BJ (cell line): ENCODE measurements at places on chromosomes 16 and 17.

DNA sequence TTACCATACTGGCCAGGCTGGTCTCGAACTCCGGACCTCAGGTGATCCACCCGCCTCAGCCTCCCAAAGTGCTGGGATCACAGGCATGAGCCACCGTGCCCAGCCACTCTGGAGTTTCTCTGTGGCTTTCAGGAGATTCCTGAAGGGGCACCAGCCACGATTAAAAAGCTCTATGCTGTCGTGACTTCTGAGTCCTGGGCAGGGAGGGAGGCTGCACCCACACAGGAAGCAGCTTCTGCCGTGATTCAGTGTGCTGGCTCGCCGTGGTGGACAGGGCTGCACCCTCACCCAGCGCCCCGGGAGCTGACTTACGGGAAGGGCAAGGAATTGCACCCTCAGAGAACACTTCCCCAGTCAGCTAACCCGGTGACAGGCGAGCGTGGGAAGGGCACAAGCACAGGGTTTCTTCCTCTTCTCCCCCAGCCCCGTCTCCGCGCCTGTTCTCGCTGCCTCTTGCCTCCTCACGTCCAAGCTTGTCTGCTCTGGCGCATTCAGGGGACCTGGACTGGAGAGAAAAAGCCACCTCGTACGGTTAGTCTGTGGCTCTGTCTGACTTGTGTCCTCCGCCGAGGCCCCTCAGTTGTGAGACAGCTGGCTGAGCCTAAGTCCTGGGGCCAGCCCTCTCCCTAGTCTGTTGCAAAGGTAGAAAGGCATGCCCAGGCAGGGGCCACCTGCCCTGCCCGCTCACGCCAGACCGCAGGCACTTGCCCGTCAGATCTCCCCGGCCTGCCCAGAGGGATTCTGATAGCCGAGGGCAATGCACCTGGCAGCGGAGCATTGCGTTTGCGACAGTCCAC, 145.0 kb downstream of the SEC14L1 start:
- peak; percentile 41 for DNase-seq

- no peak for DNase-seq
Observed at GRCh38 chr17:2058586-2059546, 4.0 kb downstream of the HIC1 start.

GRCh38 chr17:12667299-12667958, 1.7 kb downstream of the MYOCD start:
- DNase-seq = no peak

- no peak for DNase-seq
Observed at GRCh38 chr17:70225276-70225675, 55.9 kb downstream of the KCNJ2 start.

DNA sequence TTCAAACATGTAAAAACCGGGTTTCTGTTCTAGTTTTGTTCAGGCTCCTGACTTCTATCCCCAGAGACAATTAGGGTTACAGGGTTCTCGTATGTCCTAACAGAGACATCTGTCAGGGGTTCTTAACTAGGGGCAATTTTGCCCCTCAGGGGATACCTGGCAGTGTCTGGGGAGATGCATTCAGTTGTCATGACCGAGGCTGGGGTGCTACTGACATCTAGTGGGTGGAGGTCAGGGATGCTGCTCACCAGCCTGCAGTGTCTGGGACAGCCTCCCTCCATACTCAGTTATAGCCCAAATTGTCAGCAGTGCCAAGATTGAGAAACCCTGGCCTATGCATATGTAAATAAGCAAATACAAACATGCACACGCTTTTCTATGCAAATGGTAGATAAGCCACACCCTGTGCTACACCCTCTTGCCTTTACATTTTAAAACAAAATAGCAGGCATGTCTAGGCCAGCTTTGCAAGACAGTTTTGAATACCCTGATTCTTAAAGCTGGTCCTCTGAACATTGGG, 37.4 kb downstream of the CLEC16A start:
- no peak for DNase-seq
